Activated naive CD8-positive, alpha-beta T cell treated with anti-CD3 and anti-CD28 coated beads, Interleukin-2, amount 50 U/mL, for 24 hours (primary cell): ENCODE measurements at places on chromosomes 5 and 9.

DNA sequence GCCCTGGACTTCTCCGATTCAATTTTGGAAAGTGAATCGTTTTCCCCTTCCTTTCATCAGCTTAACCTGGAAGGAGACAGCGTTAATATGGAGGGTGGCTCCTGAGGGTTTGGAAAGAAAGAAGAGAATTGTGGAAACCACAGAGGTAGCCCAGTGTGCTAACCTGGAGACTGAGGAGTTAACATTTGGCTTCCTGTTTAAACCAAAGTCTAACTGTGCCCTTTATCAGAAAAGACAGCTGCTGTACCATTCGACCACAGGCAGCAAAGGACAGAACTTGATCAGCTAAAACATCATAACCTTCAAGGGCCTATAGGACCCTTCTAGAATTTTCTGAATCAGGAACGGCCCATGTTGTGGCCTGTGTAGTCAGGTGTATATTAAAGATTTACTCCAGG, 735 bp downstream of the IDNK start:
- no peak for DNase-seq

DNA sequence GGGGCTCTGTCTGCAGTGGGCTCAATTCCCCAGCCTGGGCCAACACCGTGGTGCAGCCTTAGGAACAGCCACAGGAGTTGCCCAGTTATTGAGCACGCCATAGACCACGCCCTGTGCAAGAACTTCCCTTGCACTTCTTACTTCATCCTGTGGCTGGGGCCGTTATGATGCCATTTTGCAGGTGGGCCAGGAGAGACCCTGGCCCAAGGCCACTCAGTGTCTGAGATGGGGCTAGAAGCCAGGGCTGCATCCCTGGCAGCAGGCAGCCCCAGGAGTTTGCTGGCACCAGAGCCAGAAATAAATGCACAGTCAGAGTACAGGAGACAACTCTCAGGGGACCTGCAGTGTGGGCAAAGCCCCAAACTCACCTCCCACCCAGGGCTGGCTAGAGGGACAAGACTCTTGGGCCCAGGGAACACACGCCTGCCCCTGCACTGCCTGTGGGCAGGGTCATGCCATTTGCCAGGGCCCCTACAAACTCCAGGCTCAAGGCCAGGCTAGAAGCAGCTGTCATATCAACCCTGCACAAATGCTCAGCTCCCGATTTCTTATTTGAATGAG, 6.7 kb downstream of the CORO2A start:
- DNase-seq = no peak

GRCh38 chr5:102811972-102812371, 56.9 kb downstream of the PAM start:
- DNase-seq = no peak

DNA sequence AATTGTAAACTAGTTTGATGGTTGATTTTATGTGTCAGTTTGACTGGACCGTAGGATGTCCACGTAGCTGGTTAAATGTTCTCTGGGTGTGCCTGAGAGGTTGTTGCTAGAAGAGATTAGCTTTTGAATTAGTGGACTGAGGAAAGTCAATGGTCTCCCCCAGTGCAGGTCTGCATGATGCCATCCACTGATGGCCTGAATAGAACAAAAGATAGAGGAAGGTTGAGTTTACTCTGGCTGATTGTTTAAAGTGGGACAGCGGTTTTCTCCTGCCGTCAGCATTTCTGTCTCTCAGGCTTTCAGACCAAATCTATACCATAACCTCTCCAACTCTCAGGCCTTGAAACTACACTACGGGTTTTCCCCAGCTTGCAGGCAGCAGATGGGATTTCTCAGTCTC, 899.2 kb upstream of the WWC1 start:
- DNase-seq = no peak

- DNase-seq = no peak
Measured at GRCh38 chr5:80763873-80764647, 109.3 kb upstream of the DHFR start.

DNA sequence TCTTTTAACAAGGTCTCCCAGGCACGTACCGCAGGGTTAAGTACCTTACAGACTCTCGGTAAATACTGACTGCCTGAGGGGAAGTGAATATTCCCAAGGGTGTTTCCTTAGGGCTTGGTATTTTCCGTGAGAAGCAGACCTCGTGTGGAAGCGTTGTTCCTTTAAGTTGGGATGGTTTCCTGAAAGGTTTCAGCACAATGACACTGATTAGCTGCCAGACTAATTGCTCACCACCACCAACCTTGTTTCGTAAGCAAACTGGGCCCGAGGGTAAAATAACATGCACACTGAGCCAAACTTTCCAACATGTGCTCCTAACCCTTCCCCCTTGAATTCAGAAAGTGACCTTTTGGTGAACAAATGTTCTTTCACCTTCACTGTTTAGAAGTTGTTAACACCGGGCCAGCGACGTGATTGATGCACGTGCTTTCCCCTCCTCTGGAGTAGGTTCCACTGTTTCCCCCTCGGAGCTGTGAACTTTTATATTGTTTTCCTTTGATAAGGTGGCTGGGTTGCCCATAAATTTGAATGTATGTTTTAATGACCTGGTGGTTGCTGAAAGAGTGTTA, 128.1 kb upstream of the RPS23 start:
- DNase-seq = no peak

DNA sequence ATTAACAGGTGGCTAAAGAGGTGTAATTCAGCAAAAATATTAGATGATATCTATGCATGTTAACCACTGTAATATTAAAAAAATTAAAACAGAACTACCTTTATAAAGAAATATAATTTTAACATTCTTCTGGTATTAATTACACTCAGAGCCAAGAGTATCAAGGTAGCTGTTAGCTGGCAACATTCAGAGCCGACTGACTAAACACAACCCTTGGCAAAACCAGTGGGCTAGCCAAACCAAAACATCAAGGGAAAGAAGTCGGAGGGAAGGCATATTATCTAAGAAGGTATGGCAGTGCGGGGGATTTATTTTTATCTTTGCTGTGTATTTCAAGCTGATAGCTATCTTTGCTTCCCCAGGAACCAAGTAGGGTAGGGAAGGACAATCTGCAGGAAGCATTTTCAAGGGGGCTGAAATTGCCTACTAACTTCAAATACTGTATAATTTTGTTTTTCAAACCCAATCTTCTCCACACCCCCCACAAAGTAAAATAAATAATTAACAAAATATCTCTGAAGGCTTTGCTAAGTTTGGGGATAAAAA, 24.0 kb downstream of the ELL2 start:
- no peak for DNase-seq

DNA sequence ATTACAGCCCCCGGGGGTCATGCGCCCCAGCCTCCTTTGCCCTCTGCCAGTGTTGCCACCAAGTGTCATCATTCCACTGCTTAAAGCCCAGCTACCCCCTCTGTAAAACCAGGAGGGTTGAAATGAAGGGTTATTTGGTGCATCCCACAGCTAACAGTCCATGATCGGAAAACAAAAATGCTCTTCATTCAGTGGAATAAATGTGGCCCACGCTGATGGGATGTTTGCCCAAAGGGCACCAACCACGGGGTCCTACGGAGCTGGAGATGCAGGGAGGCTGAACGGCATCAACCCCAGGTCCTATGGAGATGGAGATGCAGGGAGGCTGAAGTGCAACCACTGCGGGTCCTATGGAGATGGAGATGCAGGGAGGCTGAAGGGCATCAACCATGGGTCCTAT, 218.5 kb upstream of the IRX1 start:
- DNase-seq = no peak

DNA sequence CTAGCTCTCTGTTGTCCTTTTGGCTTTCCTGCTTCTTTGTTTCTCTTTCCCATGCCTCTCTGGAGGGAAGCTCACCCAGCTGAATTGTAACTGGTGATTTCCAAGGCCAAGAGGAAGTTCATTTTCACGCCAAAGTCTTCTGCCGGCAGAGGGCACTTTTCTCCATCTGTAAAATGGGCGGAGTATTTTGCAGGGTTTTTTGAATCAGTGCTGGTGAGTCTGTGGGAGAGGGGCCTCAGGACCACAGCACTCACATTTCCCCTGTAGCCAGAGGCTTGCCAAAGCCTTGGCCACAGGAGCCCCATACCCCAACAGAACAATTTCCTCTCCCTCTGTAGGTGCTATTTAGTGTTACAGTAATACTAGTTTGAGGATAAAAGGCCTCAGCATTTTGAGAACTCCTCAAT, 42.3 kb upstream of the MATR3 start:
- DNase-seq = peak; percentile 40

DNA sequence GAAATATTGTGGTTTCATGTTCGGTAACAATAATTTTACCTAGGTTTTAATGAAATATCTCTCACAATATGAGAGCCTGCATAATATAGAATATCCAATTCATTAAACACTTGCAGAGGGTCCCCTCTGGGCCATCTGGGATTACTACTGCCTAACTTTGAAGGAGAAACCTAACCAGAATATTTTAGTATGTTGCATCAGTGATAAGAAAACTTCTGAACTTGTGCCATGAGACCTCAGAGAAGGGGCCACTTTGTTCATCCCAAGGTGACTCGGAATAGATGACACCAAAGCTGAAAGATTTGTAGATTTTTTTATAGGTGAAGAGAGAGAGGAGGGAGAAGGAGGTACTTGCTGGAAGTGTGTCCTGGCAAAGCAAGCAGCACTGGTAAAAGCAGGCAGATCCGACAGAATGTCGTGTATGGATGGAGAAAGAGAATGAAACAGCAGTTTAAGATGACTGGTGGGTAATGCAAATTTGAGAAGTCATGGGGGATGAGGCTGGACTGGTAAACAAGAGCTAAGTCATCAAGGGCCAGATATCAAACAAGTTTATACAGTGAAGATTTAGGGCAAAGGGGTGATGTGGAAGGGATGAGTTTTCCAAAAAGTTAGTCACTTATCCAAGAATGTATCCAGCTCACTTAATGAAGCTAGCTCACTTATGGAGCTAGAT, 372.3 kb downstream of the ADGRV1 start:
- DNase-seq = no peak

- no peak for DNase-seq
Measured at GRCh38 chr5:83957188-83957587, 236.5 kb upstream of the HAPLN1 start.

GRCh38 chr9:79962836-79963235, 391.1 kb downstream of the TLE4 start:
- DNase-seq = no peak

DNA sequence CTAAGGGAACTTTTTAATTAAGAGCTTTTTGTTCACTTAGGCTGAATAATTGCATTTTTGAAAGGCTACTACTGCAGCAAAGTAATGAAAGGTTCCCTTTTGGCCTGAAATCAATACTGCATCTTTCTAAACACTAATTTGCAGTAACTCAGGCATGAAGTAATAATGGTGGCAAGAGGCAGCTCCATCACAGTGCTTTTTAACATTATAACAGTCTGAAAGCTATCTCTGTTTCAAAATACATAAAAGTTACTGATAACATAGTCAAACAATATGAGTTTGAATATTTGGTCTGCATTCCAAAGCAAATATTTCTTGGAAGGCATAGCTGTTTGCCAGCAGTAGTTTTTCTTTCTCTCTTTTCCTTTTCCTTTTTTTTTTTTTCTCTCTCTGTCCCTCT, 113.4 kb downstream of the FBN2 start:
- no peak for DNase-seq

- no peak for DNase-seq
Measured at GRCh38 chr5:61591859-61592258, 259.8 kb downstream of the ZSWIM6 start.

DNA sequence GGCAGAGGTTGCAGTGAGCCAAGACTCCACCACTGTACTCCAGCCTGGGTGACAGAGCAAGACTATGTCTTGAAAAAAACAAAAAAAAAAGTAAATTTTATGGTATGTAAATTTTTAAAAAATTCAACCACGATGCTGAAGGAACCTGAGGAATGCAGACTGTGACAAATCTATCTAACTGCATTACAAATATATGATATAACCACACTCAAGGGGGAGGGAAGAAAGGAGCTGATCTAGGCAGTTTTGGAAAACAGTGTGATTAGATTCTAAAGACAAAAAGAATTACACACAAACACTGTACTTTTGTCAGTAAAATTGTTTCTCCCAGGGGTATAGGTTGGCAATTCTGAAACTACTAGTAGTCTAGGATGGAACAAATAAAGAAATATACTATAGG, 17.0 kb downstream of the LARS1 start:
- DNase-seq = no peak

- no peak for DNase-seq
Measured at GRCh38 chr5:118293378-118293777, 695.0 kb downstream of the DTWD2 start.

- no peak for DNase-seq
Measured at GRCh38 chr5:181111010-181111409, 20.0 kb downstream of the OR2V1 start.

GRCh38 chr5:51651889-51652288, 268.6 kb downstream of the ISL1 start:
- no peak for DNase-seq

GRCh38 chr9:27925815-27926214, 352.5 kb upstream of the C9orf72 start:
- DNase-seq = no peak

GRCh38 chr5:141637767-141638419, 1.1 kb downstream of the RELL2 start:
- peak; percentile 76 for DNase-seq

DNA sequence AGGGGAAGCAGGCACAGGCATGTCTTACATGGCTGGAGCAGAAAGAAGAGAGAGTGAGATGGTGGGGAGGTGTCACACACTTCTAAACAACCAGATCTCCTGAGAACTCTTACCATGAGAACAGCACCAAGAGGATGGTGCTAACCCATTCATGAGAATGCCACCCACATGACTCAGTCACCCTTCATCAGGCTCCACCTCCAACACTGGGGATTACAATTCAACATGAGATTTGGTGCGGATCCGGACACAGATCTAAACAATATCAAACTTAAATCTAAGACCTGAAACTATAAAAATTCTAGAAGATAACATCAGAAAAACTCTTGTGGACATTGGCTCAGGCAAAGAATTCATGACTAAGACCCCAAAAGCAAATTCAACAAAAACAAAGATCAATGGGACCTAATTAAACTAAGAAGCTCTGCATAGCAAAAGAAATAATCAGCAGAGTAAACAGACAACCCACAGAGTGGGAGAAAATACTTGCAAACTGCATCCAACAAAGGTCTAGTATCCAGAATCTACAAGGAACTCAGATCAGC, 65.4 kb downstream of the SPATA31C2 start:
- DNase-seq = no peak

GRCh38 chr5:157535042-157535865, 40.3 kb downstream of the ADAM19 start:
- DNase-seq = no peak

GRCh38 chr5:180090098-180090768, 18.7 kb upstream of the RNF130 start:
- DNase-seq = peak; percentile 87

DNA sequence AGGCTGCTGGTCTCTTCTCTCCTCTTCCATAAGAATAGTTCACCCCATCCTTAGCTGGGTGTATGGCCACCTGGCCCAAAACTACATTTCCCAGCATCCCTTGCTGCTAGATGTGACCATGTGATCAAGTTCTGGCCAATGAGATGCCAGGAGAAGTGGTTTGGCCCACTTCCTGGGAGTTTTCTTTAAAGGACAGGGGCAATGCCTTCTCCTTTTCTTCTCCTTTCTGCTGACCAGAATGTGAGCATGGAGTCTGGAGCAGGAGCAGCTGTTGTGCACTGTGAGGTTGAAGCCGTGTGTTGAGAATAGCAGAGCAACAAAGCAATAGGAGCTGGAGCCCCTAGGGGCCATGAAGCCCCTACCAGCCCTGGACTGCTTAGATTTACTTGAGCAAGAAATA, 36.8 kb downstream of the C9orf50 start:
- peak; percentile 55 for DNase-seq
